Ascending aorta (tissue), 2 donors: ENCODE measurements at places on chromosomes 11 and 22. TPM values are rescaled to one million over a fixed set of nuclear protein-coding genes. Genes with fewer than 3 reads are reported as not detected.

Gene SUSD2
- total RNA-seq, result 51.0 TPM

Gene SGSM1
- total RNA-seq, result 4.2 TPM

Gene SLC22A8
- total RNA-seq, result not detected

Gene ARHGAP32
- total RNA-seq, result 4.9 TPM

Gene BARX2
- total RNA-seq, result not detected

Gene MUC15
- total RNA-seq, result not detected

Gene INPP5J
- total RNA-seq, result 1.3 TPM

Gene MIAT
- 0.53 TPM for total RNA-seq

Gene OR5B17
- not detected for total RNA-seq

Gene PRODH
- total RNA-seq, result 1.4 TPM

Gene TPBGL
- total RNA-seq, result not detected

Gene SELENOM
- total RNA-seq, result 1,262 TPM

Gene FCHSD2
- 16.3 TPM for total RNA-seq

Gene KREMEN1
- total RNA-seq, result 10.7 TPM

Gene RBMXL2
- not detected for total RNA-seq

Gene SCUBE2
- 1.1 TPM for total RNA-seq

Gene LRRC55
- not detected for total RNA-seq

Gene ENTHD1
- 0.21 TPM for total RNA-seq

Gene C11orf68
- 25.3 TPM for total RNA-seq

Gene ZNF214
- not detected for total RNA-seq

Gene CEP126
- total RNA-seq, result 7.2 TPM

Gene CACNA1I
- total RNA-seq, result not detected

Gene APOA5
- total RNA-seq, result not detected

Gene SERPINH1
- 1,290 TPM for total RNA-seq

Gene RRP7A
- 50.0 TPM for total RNA-seq

Gene HIC2
- total RNA-seq, result 8.2 TPM

Gene OR5A1
- not detected for total RNA-seq

Gene WT1
- not detected for total RNA-seq

Gene CYB561A3
- total RNA-seq, result 215 TPM

Gene PHLDA2
- not detected for total RNA-seq

Gene BIRC3
- total RNA-seq, result 2.8 TPM

Gene MFRP
- not detected for total RNA-seq
